ENCODE measurements at places on chromosomes 1 and 21.

- peak; percentile 42 for DNase-seq
These were observed at the start of gene ZBTB18 for GRCh38 chr1:244050835-244051444. Gene ZBTB18, plus strand, starts transcription at chr1:244051283. Its CDS starts 149 bp downstream, at chr1:244051432.

DNA sequence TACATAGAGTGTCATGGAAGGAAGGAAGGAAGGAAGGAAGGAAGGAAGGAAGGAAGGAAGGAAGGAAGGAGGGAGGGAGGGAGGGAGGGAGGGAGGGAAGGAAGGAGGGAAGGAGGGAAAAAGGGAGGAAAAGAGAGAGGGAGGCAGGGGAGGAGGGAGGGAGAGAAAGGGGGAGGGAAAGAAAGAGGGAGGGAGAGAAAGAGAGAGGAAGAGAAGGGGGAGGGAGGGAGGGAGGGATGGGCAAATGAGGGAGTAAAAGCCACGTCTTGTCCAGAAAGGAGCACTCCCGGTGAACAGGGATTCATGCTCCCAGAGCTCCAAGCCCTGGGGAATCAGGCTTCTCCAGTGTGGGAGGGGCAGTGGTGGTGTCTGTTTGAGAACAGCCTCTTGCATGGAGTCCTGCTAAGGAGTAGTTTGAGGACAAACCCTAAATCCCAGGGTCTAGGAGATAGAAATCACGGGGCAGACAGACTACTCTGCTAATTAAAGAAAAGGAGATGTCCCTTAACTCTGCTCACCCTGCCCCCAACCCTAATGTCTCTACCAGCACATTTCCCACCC, 71.6 kb downstream of the TAS1R2 start:
- no peak for DNase-seq

DNA sequence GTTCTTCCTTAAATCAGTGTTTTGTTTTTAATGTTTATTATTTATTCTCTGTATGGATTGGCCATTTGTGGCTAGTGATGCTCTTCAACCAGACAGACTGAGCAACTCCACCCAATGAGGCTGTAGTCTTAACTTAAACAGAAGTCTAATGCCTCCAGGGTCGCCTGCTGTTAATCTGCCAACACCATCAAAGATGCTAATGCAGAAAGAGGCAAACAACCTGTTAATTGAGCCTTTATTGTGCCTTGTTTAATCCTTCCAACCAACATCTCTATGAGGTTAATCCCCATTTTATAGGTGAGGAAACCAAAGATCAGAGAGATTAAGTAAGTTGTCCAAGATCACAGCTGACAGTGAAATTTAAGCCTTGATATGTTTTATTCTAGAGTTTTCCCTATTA, 79.4 kb upstream of the SSX2IP start:
- DNase-seq: no peak

GRCh38 chr1:231107600-231108326, 54.1 kb upstream of the TRIM67 start:
- no peak for DNase-seq

DNA sequence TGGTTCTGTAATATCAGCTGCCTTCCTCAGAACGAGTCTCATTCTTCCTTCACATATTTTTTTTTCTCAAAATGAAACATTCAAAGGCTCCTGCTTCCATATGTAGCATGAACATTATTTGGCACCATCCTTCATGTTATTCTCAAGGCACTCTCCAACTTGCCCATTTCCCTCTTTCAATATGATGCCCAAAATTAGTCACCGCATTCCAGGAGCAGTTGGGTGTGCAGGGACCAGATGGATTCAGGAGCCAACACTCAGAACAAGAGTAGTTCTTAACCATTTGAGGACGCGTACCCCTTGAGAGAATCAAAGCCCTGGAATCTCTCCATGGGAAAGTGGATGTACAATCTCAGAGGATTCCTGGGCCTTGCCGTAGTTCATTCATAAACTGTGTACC, 50.3 kb downstream of the KCNK1 start:
- DNase-seq: no peak

DNA sequence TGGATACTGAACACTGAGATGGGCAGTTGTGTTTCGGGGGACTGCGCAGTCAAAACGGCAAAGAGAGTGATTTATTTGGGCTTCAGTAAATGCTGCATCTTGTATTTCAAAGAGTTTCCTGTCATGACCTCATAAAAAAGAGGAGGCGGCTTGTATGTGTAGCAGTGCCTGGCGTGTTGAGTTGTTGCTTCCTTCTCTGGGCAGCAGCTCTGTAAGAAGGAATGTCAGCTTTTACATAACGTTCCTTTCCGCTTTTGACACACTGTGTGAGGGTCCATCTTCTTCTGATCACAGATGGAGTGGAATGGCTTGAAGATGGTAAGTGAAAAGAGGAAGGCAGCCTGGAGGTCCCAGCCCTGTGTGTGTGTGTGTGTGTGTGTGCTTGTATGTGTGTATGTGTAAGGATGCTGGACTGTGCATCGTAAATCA, 941 bp downstream of the ELAVL4 start:
- no peak for DNase-seq

- no peak for DNase-seq
These were observed 187.1 kb downstream of the LMO4 start for GRCh38 chr1:87515781-87516180.

Data from cardiac muscle cell (in vitro differentiated cells and primary cell).